ENCODE measurements at places on chromosomes 7 and 10. TPM values are rescaled to one million over a fixed set of nuclear protein-coding genes. Genes with fewer than 3 reads are reported as not detected.

The CFAP70 gene
- 1.3 TPM for total RNA-seq

The TMEM225B gene
- total RNA-seq: 0.57 TPM

The HOXA4 gene
- total RNA-seq: 2.7 TPM

The ANKRD30A gene
- total RNA-seq: not detected

The AFAP1L2 gene
- total RNA-seq: 214 TPM

The SGPL1 gene
- total RNA-seq: 69.4 TPM

The KCND2 gene
- 0.80 TPM for total RNA-seq

DNA sequence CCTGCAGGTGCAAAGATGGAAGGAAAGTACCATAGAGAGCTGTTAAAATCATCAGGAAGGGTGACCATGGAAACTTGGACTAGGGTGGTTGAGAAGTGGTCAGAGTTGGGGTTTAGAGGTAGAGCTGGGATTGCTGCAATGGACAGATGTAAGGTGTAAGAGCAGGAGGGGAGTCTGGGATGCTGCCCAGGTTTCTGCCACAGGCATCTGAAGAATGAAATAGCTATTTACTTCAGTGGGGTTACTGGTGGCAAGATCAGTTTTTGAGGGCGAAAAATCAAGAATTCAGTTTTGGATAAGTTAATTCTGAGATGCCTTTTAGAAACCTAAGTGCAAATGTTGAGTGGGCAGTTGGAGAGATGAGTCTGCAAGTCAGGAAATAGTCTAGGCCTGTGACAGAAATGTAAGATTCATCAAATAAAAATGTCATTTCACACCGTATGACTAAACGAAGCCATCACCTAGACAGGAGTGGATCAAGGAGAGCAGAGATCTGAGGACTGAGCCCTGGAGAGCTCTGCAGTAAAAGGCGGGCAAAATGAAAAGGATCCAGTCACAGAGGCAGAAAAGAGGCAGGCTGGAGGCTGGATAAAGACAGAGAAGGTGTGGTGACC lies 22.7 kb upstream of the TOMM7 start:
- H3K27ac ChIP-seq: no peak overlapping the region
- DNase-seq: no peak
- H3K4me3 ChIP-seq: no peak overlapping the region
- no peaks in the 10 kb centered on the region for H3K4me1 ChIP-seq
- H3K36me3 ChIP-seq: no peaks in the 10 kb centered on the region
- no peaks in the 10 kb centered on the region for H3K27me3 ChIP-seq

DNA sequence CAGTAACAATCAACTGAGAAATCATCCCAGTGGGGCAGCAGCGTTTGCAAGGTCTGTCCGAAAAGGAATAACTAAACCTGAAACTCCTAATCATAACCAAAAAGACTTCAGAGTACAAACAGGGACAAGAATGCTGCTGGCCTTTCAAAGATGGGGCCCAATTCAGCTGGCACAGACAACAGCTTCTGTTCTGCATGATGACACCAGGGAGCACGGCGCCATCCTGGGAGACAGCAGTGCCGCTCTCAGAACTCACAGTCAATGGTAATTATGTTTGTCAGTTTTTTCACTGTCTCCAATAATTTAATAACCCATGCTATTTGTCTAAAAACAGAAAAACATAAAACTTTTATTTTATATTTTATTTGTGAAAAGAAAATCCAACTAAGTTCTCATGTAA lies 90.0 kb downstream of the LARP4B start:
- no peak overlapping the region for H3K4me3 ChIP-seq
- no peak for DNase-seq
- H3K27me3 ChIP-seq: no peaks in the 10 kb centered on the region
- no peak overlapping the region for H3K27ac ChIP-seq
- H3K36me3 ChIP-seq: peaks cover 34% of the 10 kb centered on the region
- H3K4me1 ChIP-seq: no peaks in the 10 kb centered on the region

DNA sequence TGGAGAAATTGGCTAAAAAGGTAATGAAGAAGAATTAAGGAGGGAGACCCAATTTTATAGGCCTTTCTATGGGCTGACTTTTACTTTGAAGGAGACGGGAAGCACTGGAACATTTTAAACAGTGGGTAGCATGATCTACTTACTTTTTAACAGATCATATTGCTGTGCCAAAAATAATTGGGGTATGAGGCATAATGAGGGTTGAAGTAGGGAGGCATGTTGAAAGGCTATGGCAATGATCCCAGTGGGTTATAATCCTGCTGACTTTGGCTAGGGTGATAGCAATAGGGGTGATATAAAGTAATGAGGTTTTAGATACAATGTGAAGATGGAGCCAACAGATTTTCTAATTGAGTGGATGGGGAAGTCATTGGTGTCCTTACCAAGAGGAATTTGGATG lies 73.2 kb downstream of the GPR37 start:
- no peaks in the 10 kb centered on the region for H3K4me1 ChIP-seq
- no peaks in the 10 kb centered on the region for H3K36me3 ChIP-seq
- H3K4me3 ChIP-seq: no peak overlapping the region
- no peak for DNase-seq
- H3K27me3 ChIP-seq: no peaks in the 10 kb centered on the region
- no peak overlapping the region for H3K27ac ChIP-seq

- no peaks in the 10 kb centered on the region for H3K36me3 ChIP-seq
- no peak overlapping the region for H3K4me3 ChIP-seq
- DNase-seq: no peak
These were observed 20.2 kb upstream of the SLC25A13 start for GRCh38 chr7:96342049-96342448.

DNA sequence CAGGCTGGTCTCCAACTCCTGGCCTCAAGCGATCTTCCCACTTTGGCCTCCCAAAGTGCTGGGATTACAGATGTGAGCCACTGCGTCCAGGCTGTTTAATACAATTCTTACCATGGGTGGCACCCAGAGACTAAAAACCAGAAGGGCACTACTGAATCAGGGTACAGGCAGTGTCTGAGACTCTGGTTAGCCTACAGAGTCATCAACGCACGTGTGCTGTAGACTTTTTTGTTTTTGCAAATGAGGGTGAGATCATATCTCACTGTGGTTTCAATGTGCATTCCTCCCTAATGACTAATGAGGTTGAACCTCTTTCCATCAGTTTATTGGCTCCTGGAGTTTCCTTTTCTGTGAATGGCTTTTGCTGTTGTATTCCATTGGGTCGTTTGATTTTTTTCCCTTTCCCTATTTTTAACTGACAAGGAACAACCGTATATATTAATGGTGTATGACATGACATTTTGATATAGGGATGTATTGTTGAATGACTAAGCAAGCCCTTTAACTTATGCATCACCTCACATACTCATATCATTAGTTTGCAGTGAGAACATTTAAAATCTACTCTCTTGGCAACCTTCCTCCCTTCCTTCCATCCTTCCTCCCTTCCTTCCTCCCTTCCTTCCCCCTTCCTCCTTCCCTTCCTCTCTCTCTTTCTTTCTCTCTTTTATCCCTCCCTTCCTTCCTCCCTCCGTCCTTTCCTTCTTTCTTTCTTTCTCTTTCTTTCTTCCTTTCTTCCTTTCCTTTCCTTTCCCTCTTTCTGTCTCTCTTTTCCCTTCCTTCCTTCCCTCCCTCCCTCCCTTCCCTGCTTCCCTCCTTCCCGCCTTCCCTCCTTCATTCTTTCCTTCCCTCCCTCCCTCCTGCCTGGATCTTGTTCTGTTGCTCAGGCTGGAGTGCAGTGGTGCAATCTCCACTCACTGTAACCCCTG lies 9.3 kb upstream of the TMEM270 start:
- H3K27me3 ChIP-seq: no peaks in the 10 kb centered on the region
- no peak overlapping the region for H3K4me3 ChIP-seq
- no peak overlapping the region for H3K27ac ChIP-seq
- DNase-seq: no peak
- peaks cover 18% of the 10 kb centered on the region for H3K4me1 ChIP-seq
- H3K36me3 ChIP-seq: no peaks in the 10 kb centered on the region

GRCh38 chr10:113060201-113061053 lies 110.4 kb downstream of the TCF7L2 start:
- no peaks in the 10 kb centered on the region for H3K27me3 ChIP-seq
- H3K36me3 ChIP-seq: no peaks in the 10 kb centered on the region
- no peak overlapping the region for H3K4me3 ChIP-seq
- no peak for DNase-seq
- peak overlapping the region; percentile 65 for H3K27ac ChIP-seq

GRCh38 chr10:1633783-1634182 lies 103.5 kb downstream of the ADARB2 start:
- H3K36me3 ChIP-seq: no peaks in the 10 kb centered on the region
- DNase-seq: no peak
- H3K4me1 ChIP-seq: no peaks in the 10 kb centered on the region
- H3K4me3 ChIP-seq: no peak overlapping the region

DNA sequence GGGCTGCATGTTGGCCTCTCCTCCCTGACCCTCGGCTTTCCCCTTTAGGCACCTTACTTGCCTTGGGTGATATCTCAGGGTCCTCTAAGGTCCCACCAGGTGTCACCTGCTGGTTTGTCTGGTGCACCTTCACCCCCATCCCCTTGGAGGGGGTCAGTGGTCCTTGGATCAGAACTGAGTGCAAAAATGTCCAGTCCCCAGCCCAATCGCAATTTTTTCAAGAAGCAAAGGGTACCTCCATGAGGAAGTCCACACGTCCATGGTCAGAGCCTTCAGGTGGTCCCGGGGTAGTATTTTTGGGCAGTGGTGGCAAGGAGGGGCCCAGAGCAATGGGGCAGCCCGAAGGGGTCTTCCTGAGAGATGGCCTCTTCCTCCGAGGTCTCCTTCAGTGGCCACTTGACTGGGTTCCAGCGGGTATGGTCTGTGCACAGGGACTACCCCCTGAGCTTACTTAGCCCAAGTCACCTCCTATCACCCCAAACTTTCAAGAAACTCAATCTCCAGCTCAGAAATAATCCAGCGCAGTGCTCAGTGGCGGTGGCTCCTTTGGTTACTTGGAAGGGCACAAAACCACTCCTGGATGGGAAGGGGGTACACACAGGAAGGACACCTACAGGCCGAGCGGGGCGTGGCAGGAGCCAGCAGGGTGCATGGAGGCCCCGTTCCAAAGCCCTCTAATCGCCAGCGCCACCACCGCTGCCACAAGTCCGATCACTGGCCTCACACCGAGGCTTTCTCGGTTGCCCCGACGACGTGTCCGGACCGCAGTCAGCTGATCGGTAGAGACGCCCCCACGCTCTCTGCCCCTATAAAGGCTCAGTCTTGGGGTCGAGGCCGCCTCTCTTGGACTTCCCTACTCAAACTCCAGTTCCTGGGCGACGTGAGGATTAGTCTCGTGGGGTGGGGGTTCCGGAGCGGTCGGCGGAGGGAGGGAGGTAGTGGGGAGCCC lies 4.5 kb downstream of the SAP25 start:
- peaks cover 7% of the 10 kb centered on the region for H3K27me3 ChIP-seq
- DNase-seq: peak; percentile 88
- H3K27ac ChIP-seq: no peak overlapping the region
- H3K4me1 ChIP-seq: peaks cover 35% of the 10 kb centered on the region

DNA sequence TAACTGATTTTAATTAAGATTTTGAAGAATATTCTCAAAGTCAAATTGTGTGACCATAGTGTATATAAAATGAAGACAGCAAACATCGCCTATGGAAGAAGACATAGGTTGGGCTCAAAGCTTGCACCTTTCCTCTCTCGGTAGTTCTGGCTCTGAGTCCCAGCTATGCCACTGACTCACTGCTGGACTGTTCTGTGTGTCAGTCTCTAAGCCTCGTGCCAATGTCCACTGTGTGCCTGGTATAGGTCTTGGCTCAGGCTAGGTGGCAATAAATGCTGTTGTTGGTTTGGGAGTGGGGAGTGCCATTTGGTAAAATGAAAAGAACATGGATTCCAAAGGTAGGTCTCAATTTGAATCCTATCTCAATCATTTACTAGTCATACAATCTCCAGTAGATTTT lies 137.5 kb upstream of the RHEB start:
- H3K27ac ChIP-seq: no peak overlapping the region
- H3K4me1 ChIP-seq: no peaks in the 10 kb centered on the region
- H3K36me3 ChIP-seq: no peaks in the 10 kb centered on the region
- DNase-seq: no peak
- no peaks in the 10 kb centered on the region for H3K27me3 ChIP-seq

DNA sequence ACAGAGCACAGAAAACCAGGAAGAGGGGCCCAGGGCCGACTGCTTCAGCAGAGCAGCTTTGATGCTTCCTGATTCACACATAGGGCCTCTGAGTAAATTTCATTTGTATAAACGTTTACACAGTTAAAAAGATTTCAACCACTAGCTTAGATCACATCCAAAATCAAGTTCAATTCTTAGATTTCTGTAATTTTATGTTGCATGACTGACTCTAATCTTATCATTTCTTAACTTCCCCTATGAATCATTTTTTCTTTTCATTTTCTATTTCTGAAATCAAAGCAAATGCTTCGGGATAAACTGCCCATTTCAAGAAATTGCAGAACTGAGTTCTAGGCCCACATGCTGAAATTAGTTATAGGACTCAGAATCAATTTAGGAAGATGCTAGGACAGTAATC lies 224.7 kb downstream of the INHBA start:
- no peak for DNase-seq
- no peaks in the 10 kb centered on the region for H3K4me1 ChIP-seq
- no peak overlapping the region for H3K4me3 ChIP-seq

GRCh38 chr7:104980841-104981671 lies 32.9 kb upstream of the KMT2E start:
- no peaks in the 10 kb centered on the region for H3K27me3 ChIP-seq

DNA sequence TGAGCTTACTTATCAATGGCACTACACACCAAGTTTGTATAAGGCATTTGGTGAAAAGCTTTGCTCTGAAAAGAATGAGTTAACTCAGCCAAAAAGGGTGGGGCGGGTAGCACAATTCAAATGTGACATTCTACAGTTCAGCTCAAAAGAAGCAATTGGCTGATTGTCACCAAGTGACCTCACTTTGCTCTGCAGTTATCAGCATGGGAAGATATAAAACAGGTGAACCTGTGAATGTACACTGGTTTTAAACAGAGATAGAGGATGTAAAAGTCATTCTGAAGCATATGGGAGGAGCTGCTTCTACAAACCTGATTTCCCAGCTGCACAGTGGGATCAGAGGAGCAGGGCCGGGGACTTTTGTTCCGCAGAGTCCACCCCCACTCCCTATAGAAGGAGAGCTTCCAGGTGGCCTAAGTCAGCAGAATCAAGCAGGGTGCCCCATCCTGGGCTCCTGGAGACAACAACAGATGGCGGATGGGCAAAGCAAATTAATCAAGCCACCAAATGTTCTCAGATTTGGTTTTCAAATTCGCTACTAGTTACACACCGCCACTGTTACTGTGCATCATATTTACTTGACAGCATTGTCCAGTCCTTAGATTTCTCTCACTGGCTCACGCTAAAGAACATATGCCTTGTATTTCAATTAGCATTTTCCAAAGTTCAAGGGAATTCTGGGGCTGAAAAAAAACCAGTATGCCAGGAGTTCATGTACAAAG lies 27.5 kb upstream of the NPVF start:
- DNase-seq: no peak
- no peaks in the 10 kb centered on the region for H3K27me3 ChIP-seq
- no peak overlapping the region for H3K4me3 ChIP-seq
- H3K4me1 ChIP-seq: peaks cover 15% of the 10 kb centered on the region
- H3K36me3 ChIP-seq: no peaks in the 10 kb centered on the region

DNA sequence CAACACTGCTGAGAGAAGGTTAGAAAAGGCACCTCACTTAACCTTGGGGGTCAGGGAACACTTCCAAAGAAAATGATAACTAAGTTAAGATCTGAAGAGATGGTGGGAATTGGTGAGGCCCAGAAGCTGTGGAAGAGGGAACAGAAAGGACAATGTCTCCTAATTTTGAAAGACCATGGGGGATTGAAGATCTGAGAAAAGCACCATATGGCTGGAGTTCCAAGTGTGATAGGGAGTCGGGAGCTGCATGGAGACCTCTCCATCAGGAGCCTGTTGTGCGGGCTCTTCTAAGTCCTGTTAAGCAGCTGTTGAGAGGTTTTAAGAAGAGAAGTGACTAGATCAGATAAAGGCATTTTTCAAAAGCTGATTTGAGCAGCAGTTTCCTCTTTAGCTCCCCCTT lies 254.3 kb downstream of the CDK14 start:
- H3K36me3 ChIP-seq: no peaks in the 10 kb centered on the region
- no peaks in the 10 kb centered on the region for H3K4me1 ChIP-seq
- no peak overlapping the region for H3K4me3 ChIP-seq
- no peak for DNase-seq
- no peaks in the 10 kb centered on the region for H3K27me3 ChIP-seq
- H3K27ac ChIP-seq: no peak overlapping the region
